ENCODE measurements at places on chromosomes 4 and X.

- no peak for DNase-seq
These were observed 127.4 kb downstream of the LAS1L start for GRCh38 chrX:65407157-65407626.

DNA sequence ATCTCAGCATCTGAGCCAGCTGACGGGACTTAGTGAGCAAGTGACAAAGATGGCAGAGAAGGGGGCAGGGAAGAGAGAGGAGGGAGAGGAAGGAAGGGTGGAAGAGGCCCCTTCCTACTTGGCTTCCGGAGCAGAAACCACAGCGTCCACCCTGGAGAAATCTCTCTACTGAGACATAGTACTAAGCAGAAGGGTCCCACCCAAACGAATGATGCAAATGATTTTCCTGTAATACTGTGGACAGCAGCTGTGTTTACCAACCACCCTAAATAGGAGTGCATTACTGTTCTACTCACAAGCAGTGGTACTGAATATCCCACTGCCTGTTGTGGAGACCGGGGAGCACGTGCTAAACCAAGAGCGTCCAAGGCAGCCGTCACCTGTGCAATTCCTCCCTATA, 29.4 kb downstream of the DTHD1 start:
- no peak for DNase-seq

- DNase-seq, result no peak
These were observed 317.1 kb downstream of the DCTD start for GRCh38 chr4:182600093-182600492.

- no peak for DNase-seq
These were observed 87.9 kb downstream of the TSPAN7 start for GRCh38 chrX:38649221-38649620.

DNA sequence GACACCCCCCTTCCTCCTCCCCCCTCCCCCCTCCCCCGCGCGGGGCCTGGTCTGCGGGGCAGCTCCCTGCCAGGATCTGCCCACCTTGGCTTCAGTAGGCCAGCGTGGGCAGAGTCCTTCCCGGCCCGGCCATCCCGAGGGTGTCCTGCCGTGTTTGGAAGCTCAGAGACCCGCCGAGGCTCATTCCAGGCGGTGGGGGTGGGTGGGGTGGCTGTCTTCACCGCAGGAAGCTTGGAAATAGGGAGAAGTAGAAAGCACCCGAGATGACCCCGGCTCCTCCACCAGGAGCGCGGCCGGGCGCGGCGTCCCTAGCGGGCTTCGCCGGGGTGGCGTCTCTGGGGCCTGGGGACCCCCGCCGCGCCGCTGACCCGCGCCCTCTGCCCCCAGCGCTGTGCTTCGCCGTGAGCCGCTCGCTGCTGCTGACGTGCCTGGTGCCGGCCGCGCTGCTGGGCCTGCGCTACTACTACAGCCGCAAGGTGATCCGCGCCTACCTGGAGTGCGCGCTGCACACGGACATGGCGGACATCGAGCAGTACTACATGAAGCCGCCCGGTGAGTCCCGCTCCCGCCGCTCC, 1.6 kb downstream of the NAT8L start:
- no peak for DNase-seq

- DNase-seq, result no peak
These were observed 30.1 kb upstream of the SPARCL1 start for GRCh38 chr4:87559090-87559837.

DNA sequence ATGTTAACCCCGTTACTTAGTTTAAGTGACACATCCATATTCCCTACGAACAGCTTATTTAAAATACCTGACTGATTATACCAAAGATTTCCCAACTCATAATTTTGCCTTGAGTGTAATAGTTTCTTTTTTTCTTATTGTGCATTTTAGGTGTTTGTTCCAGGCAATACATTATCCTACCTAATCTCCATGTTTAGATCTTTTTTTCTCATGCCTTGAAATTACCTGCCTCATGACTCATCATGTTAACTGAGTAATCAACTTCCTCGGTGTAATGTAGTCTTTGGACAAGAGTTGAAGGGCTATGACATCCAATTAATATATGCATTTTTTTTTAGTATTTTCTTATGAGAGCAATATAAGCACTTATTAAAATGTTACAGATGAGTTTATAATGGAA, 228.7 kb upstream of the ANKRD50 start:
- DNase-seq, result no peak

- DNase-seq, result no peak
These were observed 251.0 kb downstream of the KCNIP4 start for GRCh38 chr4:21697583-21697982.

DNA sequence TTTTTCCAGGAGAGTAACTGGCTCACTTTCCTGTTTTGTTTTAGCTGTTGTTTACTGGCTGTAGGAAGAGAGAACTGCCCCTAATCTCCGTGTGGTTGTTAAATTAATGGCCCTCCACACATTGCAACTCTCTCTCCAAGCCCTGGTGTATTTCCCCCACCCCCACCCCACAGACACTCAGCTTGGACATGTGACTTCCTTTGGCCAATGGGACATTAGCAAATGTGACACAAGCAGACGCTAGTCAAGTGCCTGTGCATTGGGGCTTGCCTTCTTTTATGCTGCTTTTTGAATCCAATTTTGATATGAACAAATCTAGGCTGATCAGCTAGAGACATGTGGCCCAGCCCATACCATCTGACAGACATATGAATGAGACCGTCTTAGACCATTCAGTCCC, 59.6 kb upstream of the TAB3 start:
- DNase-seq, result no peak

GRCh38 chrX:78517124-78517523, 142.0 kb downstream of the RTL3 start:
- DNase-seq, result peak; percentile 30

DNA sequence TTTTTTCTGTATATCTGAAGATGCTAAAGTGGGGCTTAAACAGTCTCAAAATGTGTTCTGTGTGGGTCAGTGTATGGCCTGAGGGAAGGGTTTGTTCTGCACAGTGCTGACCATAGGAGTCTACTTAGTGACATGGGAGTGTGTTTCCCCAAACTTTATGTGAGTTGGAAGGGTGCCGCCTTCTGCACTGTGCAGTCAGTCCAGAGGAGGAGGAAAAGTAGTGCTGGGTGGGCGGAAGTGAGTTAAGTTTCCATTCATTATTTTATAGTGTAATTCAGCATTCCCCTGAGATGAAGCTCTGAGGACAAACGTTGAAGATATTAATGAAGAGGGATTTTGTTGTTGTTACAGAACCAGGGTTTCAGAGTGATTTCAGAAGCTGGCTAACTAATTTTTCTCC, 2.9 kb downstream of the CHST7 start:
- peak; percentile 42 for DNase-seq

DNA sequence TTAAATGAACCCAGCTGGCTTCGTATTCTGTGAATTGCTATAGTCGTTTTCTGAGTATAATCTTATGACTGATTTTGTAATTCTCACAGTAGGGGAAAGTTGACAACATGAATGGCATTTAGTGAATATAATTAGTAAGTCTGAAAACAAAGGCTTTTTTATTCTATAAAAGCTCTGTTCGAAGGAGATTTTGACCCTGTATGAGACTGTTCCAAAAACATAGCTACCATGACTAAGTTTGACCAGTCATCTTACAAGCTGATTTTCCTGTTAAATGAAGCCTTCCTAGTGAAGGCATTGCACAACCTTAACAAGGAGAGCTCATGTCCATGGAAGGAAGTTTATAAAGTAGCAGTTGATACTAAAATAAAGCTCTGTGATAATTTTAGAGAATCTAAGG, 242.3 kb downstream of the RPA4 start:
- peak; percentile 54 for DNase-seq

GRCh38 chr4:40214038-40214437, 17.2 kb downstream of the RHOH start:
- DNase-seq, result no peak
